Right lung (tissue), 10 donors: ENCODE measurements at places on chromosomes 11 and 22. TPM values are rescaled to one million over a fixed set of nuclear protein-coding genes. Genes with fewer than 3 reads are reported as not detected.
A peak's percentile ranks its signal among the peaks of the same experiment; 100 is the strongest.

- DNase-seq, result no peak
These were observed 512.4 kb downstream of the DLG2 start for GRCh38 chr11:85114786-85115185.

DNA sequence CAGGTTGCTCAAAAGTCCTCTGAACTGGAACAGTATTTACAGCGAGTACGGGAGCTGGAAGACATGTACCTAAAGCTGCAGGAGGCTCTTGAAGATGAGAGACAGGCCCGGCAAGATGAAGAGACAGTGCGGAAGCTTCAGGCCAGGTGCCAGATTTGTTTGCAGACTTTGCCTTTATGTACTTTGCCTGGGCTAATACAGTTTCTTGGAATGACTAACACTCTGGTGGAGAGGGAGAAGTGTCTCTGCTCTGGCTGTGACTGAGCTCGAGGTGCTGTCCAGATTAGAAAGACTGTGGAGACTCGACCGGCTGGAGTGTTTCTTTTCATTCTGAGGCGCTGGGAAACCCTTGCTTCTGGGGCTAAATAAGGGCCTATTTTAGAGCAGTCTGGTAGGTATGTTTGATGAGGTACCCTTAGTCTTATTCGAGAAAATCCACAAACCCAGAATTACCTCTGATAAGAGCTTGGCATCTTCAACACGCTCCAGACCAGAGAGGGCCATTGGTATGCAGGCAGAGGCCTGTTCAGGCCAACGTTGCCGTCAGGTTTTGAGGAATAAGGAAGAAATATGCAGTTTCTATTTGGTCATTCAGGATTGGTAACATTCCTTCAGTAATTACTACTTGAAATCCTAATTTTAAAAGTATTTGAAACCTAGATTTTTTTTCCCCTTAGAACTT lies 76.5 kb downstream of the SWAP70 start:
- no peak for DNase-seq

DNA sequence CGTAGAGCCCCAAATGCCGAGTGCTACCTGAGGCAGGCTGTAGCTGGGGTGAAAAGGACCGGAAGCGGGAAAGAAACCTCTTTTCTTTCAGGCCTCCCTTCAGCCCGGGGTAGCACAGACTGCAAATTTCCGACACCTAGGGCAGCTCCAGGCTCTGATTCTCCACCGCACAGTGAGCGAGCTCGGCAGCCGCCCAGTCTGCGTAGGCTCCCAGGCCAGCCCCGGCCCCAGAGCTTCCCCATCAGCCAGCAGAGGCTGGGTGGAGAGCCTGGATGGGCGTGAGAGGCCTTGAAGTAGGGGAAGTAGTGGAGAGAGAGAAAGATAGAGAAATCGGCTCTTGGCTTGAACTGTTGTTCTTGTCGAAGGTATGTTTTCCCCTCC lies 9.3 kb upstream of the PAX6 start:
- DNase-seq, result no peak

GRCh38 chr11:109338131-109338530 lies 83.9 kb upstream of the C11orf87 start:
- DNase-seq, result no peak

- no peak for DNase-seq
These were observed 86.2 kb upstream of the BARX2 start for GRCh38 chr11:129289350-129290040.

DNA sequence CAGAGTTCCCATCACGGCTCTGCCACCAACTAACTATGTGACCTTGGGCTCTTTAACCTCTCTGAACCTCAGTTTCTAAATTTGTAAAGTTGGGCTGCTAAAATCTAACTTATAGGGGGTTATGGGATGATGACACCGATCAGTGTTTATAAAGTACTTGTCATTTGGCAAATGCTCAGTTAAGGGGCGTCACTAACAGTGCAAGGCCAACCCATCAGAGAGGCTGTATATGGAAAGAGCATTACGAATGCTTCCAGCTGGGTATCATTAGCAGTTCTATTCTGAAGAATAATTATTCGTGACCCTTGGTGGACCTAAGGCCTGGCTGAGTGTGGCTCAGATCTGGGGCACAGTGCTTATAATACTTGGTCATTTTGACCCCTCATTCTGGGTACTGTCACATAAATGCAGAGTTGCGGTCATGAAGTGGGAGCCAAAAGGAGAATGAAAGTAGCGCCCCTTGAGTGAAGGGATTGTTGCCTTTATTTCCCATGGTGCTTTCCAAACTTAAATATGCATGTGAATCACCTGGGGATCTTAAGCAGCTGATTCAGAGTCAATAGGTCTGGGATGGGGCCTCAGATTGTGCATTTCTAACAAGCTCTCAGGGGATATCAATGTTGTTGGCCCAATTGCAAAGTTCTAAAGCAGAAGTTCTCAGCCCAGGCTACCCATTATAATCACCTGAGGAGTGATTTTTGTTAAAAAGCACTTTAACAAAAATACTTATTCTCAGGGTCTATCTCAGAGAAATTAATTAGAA lies 115.8 kb downstream of the CSNK2A3 start:
- DNase-seq, result no peak

DNA sequence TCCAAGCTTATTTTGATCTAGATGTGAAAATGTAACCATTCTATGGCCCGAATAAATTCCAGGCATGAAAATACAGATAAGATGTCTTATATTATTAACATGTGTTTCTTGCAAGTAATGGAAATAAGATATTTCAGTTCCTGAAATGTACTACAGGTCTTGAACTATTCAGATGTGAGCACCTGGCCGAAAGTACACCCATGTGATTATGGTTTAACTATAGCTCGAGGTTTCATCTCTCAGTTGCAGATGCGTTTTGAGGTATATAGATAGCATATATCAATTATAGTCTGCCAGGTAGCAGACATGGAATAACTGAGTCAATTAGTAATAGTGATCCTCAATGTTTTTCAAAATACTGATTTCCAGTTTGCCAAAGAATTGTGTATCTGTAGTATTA lies 68.3 kb downstream of the DDIAS start:
- DNase-seq, result no peak

GRCh38 chr11:17992916-17993315 lies 19.9 kb downstream of the SERGEF start:
- DNase-seq, result no peak

DNA sequence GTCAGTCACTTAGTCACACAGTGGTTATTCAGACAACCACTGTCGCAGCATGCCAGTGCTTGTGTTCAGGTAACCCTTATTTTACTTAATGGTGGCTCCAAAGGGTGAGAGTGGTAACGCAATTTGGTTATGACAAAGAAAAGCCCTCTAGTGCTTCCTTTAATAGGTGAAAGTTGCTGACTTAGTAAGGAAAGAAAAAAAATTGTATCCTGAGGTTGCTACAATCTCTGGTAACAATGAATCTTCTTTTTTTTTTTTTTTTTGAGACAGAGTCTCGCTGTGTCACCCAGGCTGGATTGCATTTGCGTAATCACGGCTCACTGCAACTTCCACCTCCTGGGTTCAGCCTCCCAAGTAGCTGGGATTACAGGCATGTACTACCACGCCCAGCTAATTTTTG lies 64.5 kb downstream of the C11orf91 start:
- DNase-seq, result no peak

- DNase-seq, result peak; percentile 42
These were observed at the start of gene MICAL3 for GRCh38 chr22:18024276-18024939. MICAL3 (minus strand) TSS chr22:18024561; CDS start chr22:17906812, 117,749 bp downstream.

DNA sequence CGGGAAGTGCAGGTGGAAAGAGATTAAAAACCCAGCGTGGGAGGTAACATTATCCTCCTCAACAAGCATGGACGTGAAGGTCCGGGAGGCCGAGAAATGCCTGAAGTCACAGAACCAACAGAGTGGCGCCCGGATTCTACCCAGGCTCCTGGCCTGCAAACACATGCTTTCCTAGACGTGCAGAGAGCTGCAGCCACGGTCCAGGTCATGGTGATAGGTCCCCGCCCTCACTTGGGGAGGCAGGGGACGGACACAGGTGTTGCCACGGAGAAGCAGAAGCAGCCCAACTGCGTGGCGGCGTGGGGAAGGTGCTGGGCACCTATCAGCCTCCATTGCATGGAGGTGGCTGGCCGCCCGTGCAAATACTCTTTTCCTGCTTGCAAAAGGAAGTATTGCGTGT lies 148.8 kb downstream of the MPPED1 start:
- DNase-seq, result no peak

DNA sequence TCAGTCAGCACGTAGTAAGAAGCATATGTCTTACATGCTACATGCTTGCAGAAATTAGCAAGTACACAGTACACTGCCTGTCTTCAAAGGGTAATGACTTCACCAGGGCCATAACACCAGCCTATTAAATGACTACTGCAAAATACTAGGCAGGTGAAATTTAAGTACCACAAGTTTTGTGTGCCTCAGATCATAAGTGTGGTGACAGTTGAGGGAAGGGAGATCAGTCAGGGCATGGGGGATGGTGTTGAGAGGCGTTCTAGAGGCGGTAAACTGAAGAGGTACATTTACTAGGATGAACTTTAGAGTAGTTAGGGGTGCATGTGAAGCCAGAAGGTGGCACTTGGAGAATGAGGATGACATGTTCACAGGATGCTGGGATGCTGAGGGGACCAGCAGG lies 22.0 kb downstream of the AMOTL1 start:
- DNase-seq, result no peak

DNA sequence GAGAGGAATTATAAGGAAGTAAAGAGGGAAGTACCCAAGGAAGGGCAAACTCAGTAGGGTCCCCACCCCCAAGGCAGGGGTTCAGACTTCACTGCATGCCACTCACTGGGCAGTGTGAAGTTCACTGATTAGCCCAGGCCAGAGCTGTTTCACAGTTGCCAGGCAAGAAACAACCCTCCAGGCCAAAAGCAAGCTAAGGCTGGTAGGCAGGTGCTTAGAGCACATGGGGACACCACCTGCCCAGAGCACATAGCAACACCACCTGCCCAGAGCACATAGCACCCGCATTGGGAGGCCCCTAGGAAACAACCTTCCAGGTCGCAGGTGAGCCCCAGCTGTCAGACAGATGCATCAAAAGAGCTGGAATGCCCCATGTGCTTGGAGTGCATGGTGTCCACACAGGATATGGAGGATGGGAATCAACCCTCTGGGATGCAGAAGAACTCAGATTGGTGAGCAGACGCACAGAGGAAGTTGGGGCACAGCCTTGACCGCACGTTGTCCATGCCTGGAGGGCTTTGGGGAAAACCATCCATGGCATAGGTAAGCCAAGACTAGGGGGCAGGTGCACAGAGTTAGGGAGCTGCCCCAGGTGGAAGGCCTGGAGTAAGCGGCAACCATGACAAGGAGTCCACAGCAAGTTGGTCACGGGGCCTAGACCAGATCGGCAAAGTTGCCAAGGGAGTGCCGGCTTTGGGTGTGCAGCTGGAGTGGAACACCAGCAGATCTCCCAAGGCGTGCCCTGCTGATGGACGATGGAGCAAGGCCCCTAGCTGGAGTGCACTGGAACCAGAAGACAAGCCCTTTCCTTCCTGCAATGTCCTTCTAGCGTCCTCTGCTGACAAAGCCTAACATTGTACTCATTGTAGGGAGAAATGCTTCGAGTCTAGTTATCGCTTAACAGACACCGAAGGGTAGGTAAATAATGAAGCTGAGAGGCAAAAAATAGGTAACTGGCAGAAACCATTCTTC lies 7.8 kb upstream of the TMEM216 start:
- DNase-seq, result no peak

GRCh38 chr22:47032091-47032943 lies 269.9 kb downstream of the TBC1D22A start:
- no peak for DNase-seq

DNA sequence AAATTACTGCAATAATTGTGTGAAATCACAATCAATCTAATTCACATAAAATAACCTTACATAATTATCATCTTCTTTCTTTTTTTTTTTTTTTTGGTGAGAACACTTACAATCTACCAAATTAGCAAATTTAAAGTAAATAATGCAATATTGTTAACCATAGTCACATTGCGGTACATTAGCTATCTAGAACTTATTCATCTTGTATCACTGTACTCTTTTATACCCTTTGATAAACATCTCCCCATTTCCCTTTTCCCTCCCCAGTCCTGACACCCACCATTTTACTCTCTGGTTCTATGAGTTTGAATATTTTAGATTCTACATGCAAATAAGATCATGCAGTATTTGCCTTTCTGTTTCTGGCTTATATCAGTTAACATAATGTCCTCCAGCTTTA lies 24.0 kb upstream of the PRAME start:
- DNase-seq, result no peak

DNA sequence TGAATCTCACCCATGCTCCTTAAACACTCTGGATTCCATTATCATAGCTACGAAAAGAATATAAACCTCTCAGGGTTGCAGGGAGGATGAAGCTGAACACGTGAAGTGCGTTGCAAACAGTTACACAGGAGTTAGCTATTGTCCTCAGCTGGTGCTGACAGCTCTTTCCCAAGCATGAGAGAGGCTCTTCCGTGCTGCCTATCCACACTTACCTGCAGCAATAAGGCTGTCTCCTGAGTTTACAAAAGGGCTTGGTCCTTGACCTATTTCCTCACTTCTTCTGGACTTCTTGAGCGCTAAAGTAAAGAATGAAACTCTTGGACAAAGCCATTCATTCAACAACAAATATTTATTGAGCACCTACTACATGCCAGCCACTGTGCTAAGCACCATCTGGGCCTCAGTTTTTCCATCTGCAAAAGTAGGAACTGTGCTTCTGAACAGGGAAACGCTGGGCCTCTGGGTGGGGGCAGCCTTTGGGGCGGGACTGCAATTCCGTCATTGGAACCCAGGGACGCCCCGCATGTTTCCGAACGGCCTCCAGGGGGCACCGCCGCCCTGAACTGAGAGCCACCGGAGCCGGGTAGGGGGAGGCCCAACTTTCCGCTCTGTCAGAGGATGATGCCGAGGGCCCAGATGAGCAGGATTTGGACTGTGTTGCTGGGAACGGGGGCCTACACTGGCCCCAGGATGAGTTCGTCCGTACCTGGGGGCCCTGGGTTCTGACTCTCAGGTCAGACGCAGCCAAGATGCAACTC lies 651 bp upstream of the ARL2 start:
- DNase-seq, result peak; percentile 87

DNA sequence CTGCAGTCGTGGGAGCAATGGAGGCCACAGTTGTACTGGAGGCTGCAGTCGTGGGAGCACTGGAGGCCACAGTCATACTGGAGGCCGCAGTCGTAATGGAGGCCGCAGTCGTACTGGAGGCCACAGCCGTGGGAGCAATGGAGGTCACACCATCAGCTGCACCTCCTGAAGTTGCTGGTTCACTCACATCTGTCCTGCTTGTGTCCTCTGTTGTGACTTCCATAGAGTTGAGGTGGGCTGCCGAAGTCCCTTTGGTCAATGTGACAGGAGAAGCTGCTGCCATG lies 9.3 kb downstream of the C11orf24 start:
- DNase-seq, result no peak

- DNase-seq, result no peak
These were observed 19.4 kb downstream of the HTR3A start for GRCh38 chr11:113994077-113994954.

SOX10 gene
- polyA plus RNA-seq, result 0.48 TPM

BTBD18 gene
- polyA plus RNA-seq, result 0.30 TPM

OLFML1 gene
- polyA plus RNA-seq, result 42.6 TPM

OR51E2 gene
- polyA plus RNA-seq, result 0.14 TPM

DYNC2H1 gene
- polyA plus RNA-seq, result 26.2 TPM

BBOX1 gene
- 0.11 TPM for polyA plus RNA-seq

SYT7 gene
- polyA plus RNA-seq, result 6.5 TPM

NARS2 gene
- 32.3 TPM for polyA plus RNA-seq

SYT8 gene
- 0.57 TPM for polyA plus RNA-seq

OR8D1 gene
- not detected for polyA plus RNA-seq

MMP27 gene
- not detected for polyA plus RNA-seq

TRIM6 gene
- 7.1 TPM for polyA plus RNA-seq
